Stimulated activated CD4-positive, alpha-beta T cell treated with anti-CD3 and anti-CD28 coated beads, Interleukin-1b, Interleukin-23, amount 100 ng/mL, for 1 hour (primary cell): ENCODE measurements at places on chromosomes 5 and 9.

DNA sequence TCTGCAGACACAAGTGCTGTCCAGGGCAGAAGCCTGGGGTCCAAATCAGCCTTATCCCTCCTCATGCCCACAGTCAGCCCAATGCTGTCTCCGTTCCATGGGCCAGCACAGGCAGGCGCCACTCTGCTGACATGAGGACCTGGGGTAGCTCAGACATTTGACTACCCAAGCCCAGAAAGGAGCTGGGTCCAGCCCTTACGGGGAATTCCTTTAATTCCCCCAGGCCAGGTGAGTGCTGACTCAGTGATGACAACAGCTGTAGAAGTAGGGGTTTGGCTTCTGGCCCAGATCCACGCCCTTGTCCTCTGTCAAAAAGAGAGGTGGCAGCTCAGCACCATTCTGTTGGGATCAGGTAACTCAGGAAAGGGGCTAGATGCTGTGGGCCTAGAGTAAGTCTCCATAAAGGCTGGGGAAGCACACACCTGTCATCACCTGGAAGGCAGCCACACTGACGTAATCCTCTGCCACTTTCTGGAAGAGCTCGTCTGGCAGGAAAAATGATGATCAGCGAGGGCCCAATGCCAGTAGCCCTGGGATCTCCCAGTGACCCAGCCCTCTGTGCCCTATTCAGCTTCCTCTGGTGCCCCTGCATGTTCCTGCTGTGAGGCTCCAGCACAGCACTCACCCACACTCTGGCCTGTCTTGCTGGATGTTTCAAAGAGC is 1.9 kb downstream of the RAB24 start:
- no peak for DNase-seq

GRCh38 chr9:137276473-137277328 is 825 bp upstream of the TOR4A start:
- no peak for DNase-seq

DNA sequence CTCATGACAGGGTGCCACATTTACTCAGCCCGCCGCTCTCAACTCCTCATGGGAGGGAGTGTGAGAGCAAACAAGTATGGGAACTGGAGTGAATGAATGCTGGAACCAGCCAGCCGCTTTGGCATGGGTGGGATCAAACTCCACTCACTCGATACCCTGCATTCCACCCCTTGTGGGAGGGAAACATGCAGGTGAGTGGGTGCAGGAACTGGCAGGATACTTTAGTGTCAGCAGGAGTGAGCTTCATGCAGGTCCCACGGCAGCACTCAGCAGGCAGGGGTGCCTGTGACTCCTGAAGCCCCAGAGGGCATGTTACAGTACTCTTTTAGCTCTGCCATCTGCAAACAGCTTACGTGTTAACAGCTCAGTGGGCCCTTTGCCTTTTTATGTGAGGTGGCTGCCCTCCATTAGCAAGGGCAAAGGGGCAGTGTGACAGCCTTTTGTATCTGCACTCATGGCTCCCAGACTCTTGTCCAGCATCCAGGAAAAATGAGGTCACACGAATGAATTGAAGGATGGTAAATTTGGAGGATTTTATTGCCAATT is 433.2 kb upstream of the NMUR2 start:
- no peak for DNase-seq

DNA sequence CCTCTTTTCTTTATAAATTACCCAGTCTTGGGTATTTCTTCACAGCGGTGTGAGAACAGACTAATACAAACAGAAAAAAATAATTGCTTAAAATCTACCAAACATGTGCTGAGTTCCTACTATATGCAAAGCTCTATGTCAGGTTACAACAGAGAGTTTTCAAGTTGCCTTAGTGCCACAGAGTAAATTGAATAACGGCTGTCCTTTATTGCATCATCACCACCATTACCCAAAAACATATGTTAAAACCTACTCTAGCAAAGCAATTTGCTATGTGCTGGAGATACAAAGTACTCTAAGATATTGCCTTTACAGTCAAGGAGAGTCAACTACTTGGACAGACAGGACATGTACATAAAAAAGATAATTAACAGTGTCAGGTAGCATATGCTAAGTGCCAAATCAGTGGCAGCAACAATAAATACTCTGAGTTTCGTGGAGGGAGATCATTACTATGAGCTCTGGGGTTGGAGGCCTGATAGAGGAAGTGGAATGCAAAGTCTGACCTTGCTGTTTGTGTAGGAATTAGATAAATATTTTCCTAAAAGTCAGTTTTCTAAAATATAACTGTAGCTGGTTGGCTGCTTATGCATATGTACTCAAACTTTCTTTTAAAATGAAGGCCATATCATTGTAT is 1058.7 kb upstream of the WWC1 start:
- DNase-seq = no peak

DNA sequence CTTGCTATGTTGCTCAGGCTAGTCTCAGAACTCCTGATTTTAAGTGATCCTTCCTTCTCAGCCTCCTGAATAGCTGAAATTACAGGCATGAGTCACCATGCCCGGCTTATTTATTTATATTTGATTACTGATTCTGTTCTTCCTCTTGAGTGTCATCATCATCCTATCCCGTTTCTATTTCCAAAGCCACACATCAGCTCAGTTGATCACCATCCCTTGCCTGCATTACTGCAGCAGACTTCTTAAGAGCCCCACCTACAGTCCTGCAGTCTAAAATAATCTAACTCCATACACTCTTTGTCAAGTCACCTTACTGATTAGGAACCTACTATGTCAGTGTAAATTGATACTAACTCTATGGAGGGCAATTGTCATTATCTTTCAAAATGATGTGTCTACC is 138.9 kb upstream of the RAI14 start:
- no peak for DNase-seq

- peak; percentile 57 for DNase-seq
These were observed at the start of gene NPDC1 for GRCh38 chr9:137046088-137046787. Gene NPDC1 (minus strand): TSS chr9:137046177. CDS start chr9:137045989, 188 bp downstream.

DNA sequence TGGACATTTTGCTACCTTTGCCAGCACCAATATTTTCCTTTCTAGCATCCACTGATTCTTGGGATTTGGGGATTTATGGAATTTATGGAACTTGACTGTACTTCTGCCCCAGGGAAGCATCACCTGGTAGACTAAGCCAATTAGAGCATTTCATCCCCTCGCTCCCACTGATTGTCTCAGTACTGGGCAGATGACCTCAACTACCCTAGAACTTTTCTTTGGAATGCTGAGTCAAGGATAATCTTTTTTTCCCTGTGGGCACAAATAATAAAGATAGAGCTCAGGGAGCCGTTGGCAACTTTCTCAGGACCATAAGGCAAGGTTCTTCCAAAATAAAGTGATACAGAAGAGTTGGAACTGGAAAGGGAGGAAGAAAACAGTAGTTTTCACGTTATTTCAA is 438.4 kb downstream of the PLK2 start:
- DNase-seq = no peak

GRCh38 chr9:97366476-97366875 is 45.4 kb upstream of the TDRD7 start:
- DNase-seq = no peak

- no peak for DNase-seq
These were observed 117.4 kb downstream of the FBXL17 start for GRCh38 chr5:108264533-108264932.

- no peak for DNase-seq
These were observed 253.8 kb downstream of the CRB2 start for GRCh38 chr9:123609844-123610243.

DNA sequence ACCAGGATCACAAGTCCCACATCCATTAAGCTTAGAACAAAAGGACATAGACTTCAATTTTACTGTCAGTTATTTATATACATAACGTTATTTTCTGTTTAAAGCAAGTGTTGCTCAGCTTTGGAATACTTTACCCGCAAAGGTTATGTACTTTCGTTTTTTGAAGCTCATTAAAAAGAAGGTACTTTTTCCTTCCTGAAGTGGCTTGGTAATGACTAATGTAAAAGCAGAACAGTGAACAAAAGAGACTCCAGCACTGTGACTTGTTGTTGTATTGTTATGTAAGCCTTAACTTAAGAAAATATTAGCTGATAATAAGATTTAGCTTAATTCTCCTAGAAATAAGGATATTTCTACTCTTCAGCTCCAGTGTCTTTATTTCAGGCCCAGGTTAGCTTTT is 97.3 kb upstream of the SLCO6A1 start:
- no peak for DNase-seq

- no peak for DNase-seq
These were observed 135.8 kb downstream of the PCSK1 start for GRCh38 chr5:96297290-96297689.

- no peak for DNase-seq
These were observed 81.2 kb downstream of the PHAX start for GRCh38 chr5:126681970-126682369.

GRCh38 chr5:56326116-56326515 is 93.0 kb upstream of the ANKRD55 start:
- DNase-seq = no peak

DNA sequence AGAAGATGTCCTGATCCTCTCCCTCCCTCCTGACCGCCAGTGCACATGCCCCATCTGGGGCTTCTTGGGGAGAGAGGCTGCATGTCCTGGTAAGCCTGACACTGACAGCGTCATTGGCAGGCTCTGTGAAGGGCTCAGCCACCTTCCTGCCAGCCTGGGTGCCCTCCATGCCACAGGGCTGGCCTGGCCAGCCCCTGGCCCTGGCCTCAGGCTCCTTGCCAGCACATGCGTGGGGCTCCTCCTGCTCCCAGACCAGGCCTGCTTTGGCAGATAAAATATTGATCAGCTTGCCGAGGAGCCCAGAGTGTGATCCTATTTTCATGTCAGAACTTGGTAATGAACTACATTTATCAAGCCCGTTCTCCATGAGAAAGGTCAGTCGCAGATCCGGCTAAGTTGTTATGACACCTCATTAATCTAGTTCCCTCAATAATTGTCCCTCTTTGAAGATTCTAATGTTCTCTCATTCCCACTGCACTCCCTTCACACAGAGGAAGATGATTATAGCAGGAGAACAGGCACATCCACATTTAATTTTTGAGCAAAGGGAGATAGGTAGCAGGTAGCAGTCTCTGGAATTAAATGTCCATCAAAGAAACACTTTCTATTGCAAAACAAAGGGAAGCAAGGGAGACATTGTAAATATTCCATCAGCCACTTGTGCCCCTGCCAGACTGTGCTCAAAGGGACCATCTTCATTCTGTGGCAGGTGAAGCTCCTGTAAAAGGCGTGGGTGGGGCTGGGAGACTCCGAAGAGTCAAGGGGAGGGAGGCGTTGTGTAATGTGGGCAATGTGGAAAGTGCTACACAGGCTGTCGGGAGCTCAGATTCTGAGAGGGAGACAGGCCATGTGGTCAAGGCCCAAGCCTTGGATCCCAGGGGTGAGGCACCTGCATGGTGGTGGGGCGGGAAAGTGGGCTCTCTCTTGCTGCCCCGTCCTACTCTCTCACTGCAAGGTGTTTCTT is 272.0 kb downstream of the HSPA4 start:
- DNase-seq = no peak

DNA sequence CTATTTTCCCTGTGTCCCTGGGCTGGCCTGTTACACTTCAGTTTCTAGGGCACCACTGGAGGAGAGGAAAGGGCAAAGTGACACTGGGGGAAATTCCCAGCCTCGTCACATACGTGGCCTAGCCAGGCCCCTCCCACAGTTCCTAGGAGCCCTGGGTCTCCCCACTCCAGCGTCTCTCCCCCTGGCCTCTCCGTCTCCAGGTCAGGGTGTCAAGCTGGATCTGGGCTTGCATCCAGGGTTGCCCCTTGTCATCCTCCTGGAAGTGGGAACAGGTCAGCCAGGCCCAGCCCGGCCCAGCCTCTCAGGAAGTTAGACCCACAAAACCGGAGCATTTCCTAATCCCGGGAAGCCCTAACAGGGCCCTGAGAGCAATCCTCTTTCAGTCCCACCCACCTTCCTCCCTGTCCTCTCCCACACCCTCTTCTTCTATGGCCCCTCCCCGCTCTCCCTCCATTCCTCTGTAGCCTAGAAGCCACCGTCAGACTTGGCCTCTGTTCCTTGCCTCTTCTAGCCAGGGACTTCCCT is 4.7 kb upstream of the TNIP1 start:
- no peak for DNase-seq

GRCh38 chr5:150144246-150144801 is 11.3 kb downstream of the PDGFRB start:
- no peak for DNase-seq

GRCh38 chr9:83538172-83538889 is at the start of gene FRMD3:
Gene FRMD3 (minus strand): TSS chr9:83538401. CDS start chr9:83538231, 170 bp downstream.
- DNase-seq = no peak

GRCh38 chr9:91625331-91625730 is 201.7 kb upstream of the NFIL3 start:
- DNase-seq = no peak

DNA sequence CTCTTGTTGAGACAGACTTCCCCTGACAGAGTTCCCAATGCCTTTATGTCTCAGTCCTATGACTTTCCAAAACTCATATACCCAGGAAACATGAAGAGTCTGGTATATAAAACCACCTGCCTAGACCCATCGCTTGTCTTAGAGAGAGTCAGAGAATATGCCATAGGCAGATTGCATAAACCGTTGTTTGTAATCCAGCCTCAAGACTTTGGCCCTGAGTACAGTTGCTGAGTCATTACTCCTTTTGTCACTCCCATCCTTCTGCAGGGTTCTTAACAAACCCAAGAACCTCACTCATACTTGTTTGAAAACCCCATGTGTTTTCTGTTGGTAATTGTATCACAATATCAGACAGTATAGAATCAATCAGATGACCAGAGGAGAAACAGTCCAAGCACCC is 616.3 kb downstream of the SLCO4C1 start:
- DNase-seq = no peak

GRCh38 chr5:59126708-59127573 is 544.1 kb downstream of the RAB3C start:
- no peak for DNase-seq

- no peak for DNase-seq
These were observed 237.6 kb downstream of the TENT4A start for GRCh38 chr5:6950860-6951259.

GRCh38 chr5:74281166-74281565 is 359.4 kb downstream of the ENC1 start:
- DNase-seq = no peak

GRCh38 chr5:145483212-145483611 is 351.9 kb downstream of the PRELID2 start:
- DNase-seq = no peak

- no peak for DNase-seq
These were observed 150.3 kb upstream of the GRIA1 start for GRCh38 chr5:153340139-153340538.

- no peak for DNase-seq
These were observed 138.9 kb downstream of the SPATA31D1 start for GRCh38 chr9:82127465-82127864.

DNA sequence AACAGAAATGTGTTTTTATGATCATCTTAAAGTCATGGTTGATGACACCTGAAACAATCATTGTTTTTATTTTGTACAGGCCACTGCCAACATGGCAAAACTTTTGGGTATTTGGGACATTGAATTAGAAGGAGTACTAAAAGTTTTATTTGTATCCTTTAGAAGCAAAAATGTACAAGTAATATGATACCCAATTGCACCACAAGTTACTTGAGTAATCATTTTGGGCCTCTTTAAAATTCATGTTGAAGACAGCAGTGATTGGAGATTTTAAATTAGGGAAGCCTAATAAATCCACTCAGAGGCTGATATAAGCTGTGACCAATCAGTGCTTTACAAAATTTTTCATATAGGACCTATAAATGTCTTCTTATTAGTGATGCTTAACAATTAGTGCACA is 212.9 kb downstream of the MARCHF11 start:
- no peak for DNase-seq

GRCh38 chr5:42005561-42006153 is 80.6 kb downstream of the FBXO4 start:
- DNase-seq = no peak
